ENCODE measurements at places on chromosomes 12 and 14.

DNA sequence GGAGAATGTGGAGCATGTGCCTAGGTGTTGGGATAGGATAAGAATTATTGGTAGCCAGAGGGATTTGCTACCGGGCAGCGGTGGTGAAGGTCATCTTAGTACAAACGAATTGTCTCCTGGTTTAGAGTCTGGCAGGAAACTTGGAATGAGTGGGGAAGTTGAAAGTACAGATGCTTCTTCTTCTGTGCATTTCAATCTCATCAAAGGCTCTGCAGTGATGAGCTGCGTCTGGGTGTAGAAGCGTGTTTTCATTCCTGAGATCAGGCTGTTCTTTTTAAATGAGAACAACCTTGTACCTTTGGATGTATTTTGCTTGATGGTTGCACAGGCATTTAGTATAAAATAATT lies 2.1 kb downstream of the WNK1 start:
- DNase-seq: no peak

DNA sequence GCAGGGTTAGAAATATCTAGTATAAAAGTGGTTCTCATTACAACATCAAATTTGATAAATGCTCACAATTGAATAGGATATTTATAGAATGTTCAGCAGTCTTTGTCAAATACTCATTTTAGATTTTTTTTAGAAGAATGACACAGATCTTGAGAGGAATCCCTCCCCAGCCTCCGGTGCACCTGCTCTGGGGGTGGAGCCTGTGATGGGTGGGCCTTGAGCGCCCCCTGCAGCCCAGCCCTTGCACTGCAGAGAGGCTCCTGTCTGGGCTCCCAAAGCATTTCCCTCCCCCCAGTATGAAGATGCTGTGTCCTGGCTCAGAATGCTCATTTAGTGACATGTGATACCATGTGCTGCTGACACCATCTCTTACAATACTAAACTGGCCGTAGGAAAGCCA lies 792.3 kb downstream of the TMEM121 start:
- peak; percentile 58 for DNase-seq

DNA sequence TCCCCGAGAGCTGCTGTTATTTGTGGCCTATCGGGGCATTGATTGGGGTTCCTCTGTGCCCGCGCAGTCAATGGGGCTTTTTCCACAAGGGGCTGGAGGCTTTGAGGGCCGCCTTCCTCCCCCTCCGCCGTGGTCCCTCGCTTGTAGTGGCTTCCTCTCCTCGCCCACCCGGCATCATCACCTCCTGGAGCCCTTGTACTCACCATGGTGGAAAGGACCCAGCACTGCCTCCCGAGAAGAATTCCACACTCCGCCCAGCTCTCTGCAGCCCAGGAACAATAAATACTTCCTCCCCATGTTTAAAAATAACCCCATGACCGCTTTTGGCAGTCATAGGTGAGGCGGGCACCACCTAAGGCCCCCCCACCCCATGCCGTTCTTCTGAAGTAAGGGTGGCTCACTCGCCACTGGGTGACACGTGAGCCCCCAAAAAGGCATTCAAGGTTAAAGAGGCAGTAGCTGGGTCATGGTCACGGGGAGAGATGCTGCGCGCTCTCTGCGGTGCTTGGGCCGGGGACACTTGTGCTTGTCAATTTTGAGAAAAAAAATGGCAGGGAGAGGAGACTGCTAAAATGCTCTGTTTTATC lies at the start of gene MYL2:
Gene MYL2, minus strand, starts transcription at position 256 of the 587 bp plus-strand sequence. Its CDS starts 50 bp downstream, at position 206.
- no peak for DNase-seq

DNA sequence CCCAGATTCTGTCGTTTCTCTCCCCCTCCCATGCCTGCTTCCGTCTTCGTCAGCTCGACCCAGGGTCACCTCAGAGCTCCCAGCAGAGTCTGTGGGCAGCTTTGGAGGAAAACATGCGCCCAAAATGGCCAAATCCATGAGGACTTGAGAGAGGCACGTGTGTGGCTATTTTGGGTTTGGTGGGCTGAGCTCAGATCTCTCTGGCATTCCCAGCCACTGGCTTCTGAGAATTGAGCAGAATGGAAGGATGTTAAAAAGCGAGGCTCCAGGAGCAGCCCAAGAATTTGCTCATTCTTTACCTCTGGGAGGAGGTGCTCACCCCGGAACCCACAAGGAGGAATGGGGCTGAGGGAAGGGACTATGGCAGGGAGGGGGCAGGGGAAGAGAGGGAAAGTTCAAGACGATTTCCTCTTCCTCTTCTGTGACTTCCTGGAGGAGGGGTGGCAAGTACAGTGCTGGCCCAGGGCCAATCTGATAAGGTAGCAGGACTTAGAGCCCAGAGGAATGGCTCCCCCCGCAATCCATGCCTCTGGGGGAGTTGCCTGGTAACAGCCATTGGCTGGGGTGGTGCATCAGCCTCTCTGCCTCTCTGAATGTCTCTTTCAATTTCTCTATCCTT lies 20.1 kb downstream of the TSPAN9 start:
- no peak for DNase-seq

- DNase-seq: no peak
Measured at GRCh38 chr12:100399095-100399494, 42.2 kb downstream of the SLC17A8 start.

DNA sequence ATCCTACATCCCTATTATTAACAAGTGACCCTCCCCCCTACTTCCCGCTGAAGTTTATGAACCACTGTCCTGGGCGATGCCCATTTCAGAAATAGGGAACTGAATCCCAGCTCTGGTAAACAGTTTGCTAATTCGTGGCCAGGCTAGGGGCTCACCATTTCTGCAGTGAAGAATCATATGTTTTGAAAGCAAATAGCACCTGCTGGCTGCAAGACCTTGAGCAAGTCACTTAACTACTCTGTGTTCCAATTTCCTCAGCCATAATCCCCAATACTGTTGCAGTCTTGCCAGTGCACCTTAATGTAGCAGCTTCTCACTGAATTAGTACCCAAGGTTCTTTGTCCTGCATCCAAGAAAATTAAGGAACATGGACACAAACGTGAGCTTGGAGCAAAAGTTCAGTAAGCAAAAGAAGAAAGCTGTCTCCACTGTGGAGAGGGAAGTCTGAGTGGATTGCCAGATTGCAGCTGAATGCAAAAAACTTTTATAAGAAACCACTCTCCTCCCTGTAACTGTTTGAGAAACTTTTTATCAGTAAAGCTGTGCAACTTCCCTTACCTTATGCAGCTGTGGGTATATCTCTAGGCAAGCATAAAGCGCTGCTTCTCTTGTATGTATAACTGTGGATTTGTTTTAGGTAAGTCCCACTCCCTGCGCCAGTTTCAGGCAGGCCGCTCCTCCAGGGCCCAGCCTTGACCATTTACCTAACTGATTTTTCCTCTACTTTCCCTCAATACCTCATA lies 824 bp downstream of the OAS1 start:
- peak; percentile 36 for DNase-seq

GRCh38 chr12:72093930-72094329 lies 155.3 kb downstream of the TPH2 start:
- DNase-seq: no peak
